ENCODE measurements at places on chromosomes 6 and 20. TPM values are rescaled to one million over a fixed set of nuclear protein-coding genes. Genes with fewer than 3 reads are reported as not detected.

- DNase-seq: no peak
Observed at GRCh38 chr6:49805246-49805645, 18.2 kb upstream of the PGK2 start.

DNA sequence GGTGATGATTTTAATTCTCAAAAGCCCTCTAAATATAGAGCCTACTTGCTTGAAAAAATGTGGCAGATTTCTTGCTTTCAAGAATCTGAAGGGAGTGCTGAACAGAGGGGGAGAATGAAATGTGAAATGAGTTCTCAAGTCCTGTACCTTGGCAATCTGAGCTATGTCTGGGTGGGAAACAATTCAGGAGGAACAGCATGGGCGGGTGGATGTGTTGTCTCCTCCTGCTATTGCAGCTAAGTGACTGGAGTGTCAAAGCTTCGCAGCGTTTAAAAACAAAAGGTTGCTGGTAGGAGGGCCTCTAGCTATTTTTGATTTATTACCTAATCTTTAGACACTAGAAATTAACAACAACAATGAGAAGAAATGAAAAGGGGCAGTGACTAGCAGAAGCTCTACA is 102.5 kb upstream of the ARG1 start:
- no peak for DNase-seq

GRCh38 chr6:144090384-144090783 is 5.0 kb downstream of the SF3B5 start:
- DNase-seq: no peak

DNA sequence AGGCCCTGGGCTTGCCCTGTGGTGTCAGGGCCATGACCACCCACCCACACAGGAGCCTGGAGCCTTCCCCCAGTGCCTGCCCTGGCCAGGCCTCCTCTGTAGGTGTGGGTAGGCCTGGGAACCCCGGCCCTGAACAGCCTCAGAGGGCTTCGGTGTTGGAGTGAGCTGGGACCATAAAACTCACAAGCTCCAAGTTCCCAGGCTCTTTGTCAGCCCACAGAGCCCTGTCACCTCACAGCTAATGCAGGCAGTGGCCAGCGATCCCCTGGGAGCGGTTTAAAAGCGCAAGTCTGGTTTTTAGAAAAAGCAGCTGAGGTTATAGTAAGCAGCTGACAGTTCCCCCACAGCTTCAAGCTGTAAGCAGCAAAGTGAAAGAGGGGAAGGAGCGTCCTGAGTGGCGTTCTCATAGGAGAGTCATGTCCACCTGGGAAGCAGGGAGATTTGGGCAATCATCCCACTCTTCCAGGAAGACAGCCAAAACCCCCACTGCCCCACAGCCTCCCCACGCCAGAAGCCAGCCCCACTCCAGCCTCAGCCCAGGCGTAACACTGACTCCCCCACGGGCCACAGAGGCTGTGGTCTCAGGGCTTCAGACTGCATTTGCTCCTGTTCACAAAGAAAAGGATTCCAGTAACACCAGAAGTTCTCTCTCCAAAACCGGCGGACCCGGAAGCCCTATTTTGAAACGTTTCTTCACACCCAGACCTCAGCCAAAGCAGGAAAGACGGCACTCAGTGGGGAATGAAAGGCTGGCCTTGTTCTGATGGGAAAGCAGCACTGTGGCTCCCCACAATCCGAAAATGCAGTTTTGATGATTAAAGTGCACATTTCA is 34.3 kb upstream of the FOXC1 start:
- no peak for DNase-seq

- DNase-seq: no peak
Observed at GRCh38 chr6:8000636-8001035, 63.6 kb downstream of the BLOC1S5 start.

- DNase-seq: no peak
Observed at GRCh38 chr6:84554074-84554473, 210.3 kb downstream of the TBX18 start.

DNA sequence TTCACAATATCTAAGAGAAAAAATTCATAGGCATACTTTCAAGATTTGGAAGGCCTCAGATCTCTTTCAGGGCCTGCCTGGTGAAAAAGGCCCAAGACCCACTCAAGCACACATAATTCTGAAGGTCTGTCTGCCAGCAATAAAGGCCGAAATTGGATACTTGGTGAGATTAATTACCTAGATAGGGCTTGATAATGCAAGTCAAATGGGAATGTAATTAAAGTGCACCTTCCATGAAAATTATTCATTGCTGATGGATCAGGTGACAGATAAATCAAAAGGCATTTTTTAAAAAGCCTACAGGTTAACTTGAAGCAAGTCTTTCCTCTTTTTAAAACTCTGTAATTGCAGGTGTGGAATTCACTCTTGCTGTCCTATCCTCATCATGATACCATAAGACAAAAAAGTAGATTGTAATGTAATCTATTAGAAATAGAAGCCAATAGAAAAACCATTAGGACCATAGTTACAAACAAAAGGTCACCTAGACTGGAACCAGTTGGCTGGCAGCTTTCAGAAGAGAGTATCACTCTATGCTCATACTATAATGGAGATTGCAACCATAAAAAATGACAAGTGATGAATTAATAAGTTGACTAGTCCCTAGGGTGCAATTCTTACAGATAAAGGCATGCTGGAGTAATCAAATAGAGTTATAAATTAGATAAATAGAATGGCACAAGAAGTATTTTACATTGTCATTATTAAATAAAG is 77.3 kb downstream of the EPHA7 start:
- DNase-seq: no peak

DNA sequence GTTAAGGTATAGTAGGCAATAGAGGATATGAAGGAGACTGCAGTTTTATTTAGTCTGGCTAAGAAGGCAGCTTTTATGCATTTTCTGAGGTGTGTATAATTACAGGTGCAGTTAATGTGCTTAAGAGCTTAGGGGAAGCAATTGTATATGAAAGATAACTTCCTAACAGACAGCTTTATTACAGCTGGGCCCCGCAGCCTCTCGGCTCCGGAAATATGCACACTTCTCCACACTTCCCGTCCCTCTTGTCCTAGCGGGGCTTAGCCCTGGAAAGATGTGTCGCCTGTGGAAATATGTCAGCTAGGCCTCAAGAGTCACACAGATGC is 178.4 kb upstream of the ARID1B start:
- no peak for DNase-seq

DNA sequence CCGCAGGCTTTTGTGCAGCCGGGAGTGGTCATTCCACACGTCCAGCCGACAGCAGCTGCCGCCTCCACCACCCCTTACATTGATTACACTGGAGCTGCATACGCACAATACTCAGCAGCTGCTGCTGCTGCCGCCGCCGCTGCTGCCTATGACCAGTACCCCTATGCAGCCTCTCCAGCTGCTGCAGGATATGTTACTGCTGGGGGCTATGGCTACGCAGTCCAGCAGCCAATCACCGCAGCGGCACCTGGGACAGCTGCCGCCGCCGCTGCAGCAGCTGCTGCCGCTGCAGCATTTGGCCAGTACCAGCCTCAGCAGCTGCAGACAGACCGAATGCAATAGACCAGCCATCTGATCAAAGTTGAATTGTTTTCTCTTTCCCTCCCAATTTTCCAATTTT is 10.6 kb downstream of the RBM24 start:
- no peak for DNase-seq

- no peak for DNase-seq
Observed at GRCh38 chr20:48214601-48215000, 429.3 kb upstream of the SULF2 start.

DNA sequence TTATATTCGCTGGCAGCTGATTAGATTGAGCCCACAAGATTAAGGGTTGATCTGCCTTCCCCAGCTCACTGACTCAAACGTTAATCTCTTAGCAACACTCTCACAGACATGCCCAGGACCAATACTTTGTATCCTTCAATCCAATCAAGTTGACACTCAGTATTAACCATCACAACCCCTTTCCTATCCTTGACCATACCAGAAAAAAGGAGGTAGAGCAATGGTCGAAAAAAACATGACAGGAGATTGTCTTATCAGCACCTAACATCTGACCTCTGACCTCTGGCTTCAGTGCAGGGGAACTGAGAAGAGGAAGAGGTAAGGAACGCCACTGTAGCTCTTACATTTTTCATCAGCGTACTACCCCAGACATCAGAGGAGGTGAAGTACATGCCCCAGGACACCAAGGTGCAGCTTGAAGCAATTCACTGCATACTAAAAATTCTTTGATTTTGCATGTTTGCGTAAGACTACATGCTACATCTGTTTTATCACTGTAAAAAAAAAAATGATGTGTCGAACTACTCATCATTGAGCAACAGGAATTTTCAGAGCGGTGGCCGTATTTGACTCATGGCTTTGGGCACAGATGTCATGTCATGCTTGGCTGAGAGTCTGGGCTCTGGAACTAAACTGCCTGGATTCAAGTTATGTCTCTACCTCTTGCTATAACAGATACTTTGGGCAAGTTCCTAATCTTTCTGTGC is 188.0 kb upstream of the TAB2 start:
- DNase-seq: no peak

DNA sequence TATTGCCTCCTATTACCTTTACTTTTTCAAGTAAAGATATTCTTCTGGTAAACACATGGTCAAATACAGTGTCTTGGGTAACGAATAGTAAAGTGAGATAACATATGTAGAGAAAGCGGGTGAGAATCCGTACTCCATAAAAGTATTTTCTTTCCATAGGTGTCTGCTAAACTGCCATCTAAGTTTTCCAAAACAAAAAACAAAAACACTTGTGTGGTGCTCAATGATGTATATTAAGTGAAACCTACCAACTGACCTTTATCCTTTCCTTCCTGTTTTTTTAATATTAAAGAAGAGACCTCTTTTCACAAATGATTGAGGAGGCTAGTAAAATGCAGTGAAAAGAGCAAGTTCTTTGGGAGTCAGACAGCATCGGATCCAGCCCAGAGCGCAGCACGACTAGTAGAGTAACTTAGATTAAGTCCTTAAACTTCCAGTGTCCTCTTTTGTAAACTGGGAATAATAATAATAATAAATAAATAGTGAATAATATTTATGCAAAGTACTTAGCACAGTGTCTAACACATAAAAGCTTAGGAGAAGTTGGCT is 437 bp upstream of the CDKAL1 start:
- no peak for DNase-seq

DNA sequence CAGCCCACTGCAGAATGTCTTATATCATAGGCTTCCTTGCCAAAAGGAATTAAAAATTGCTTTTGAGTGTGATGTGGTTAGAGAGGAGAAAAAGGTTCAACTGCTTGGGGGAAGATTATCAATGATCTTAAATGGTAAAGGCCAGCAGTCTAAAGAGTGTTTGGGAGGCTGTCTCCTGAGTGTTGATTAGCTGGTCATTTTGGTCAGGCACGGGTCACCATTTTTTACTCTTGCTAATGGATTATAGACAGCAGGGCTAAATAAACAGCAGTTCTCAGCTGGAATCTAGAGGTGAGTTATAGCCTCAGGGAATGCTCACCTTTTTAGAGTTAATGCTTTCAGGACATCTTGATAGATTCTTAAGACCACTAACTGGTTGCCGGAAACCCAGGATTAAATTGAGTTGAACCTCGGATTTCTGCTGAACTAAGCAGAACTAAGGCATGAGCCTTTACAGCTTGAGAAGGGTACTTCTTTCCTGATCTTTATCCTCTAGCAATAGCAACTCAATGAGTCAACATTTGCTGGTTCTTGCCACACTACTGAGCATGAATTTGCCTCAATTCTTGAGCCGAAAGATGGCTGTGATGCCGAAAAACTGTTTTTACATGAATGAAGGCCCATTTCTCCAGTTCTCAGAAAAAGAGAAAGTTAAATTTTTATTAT is 120.4 kb downstream of the LRRC1 start:
- DNase-seq: no peak

DNA sequence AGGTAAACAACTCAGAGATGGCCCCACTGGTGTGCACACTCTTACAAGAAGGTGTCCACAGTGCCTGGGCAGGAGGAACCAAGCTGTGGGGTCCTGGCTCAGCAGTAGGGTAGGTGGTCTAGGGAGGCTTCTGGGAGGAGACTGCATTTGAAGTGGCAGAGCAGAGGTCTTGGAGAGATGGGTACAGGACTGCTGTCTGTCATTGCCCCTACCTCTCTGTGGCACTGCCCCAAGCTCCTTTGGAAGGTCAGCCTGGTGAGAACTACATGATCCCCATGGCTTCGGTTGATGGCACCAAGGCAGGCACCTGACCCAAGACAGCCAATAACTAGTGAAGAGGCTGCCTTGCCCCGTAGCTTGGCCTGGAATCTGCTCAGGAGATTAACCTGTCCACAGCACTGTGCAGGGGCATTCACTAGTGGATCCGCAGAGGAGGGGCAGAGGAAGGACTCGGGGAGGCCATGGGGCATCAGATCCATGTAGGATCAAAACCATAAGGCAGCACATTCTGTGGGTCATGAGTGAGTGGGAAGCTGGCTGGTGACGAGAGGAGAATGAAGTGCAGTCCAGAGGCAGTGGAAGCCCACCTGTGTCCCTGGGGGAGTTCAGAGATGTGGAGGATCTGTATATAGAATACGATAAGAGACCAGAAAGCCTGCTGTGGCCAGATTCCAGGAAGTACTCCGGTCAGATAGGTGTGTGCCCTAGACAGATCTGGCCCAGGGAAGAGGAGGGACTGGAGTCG is 162.0 kb downstream of the GRM4 start:
- no peak for DNase-seq

DNA sequence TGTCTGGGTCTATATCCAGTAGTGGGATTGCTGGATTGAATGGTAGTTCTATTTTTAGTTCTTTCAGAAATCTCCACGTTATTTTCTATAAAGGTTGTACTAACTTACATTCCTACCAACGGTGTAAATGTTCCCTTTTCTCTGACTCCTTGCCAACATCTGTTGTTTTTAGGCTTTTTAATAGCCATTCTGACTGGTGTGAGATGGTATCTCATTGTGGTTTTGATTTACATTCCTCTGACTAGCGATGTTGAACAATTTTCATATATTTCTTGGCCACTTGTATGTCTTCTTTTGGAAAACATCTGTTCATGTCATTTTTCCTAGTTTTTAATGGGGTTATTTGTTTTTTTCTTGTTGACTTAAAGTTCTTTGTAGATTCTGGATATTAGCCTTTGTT is 99.3 kb downstream of the BMP2 start:
- DNase-seq: no peak

DNA sequence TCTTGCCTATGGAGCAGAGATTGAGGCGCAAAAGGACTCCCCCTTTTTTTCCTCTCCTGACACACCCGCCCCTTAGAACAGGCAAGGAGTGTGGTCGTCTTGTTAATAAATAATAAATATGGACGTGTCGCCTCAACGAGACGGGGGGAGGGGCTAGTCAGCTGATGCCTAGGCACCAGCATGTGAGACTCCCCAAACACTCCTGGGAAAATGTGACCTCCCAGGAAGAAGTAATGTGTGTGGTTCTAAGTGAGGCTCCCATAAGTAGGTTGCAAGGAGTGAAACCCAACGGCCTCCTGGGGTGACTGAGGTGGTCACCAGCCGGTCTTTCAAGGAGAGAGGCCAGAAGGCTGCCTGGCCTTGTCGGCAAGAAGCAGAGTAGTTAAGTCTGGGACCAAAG is 1.1 kb upstream of the FAXC start:
- no peak for DNase-seq

Gene TRPC4AP
- total RNA-seq: 101 TPM

Gene ETV7
- total RNA-seq: 3.3 TPM

Gene ALDH5A1
- 11.7 TPM for total RNA-seq

Gene RAD21L1
- total RNA-seq: not detected

Gene BPIFA1
- not detected for total RNA-seq

Gene FRK
- 37.8 TPM for total RNA-seq

Gene DUSP22
- total RNA-seq: 75.9 TPM

Gene JPH2
- total RNA-seq: 6.6 TPM
